ENCODE measurements at places on chromosomes 7 and 10.

GRCh38 chr10:133616371-133617130, 10.0 kb downstream of the FRG2B start:
- DNase-seq = no peak

- DNase-seq = no peak
Measured at GRCh38 chr7:83212883-83213282, 50.2 kb upstream of the PCLO start.

GRCh38 chr10:114697061-114697598, 39.1 kb upstream of the ABLIM1 start:
- DNase-seq = no peak

DNA sequence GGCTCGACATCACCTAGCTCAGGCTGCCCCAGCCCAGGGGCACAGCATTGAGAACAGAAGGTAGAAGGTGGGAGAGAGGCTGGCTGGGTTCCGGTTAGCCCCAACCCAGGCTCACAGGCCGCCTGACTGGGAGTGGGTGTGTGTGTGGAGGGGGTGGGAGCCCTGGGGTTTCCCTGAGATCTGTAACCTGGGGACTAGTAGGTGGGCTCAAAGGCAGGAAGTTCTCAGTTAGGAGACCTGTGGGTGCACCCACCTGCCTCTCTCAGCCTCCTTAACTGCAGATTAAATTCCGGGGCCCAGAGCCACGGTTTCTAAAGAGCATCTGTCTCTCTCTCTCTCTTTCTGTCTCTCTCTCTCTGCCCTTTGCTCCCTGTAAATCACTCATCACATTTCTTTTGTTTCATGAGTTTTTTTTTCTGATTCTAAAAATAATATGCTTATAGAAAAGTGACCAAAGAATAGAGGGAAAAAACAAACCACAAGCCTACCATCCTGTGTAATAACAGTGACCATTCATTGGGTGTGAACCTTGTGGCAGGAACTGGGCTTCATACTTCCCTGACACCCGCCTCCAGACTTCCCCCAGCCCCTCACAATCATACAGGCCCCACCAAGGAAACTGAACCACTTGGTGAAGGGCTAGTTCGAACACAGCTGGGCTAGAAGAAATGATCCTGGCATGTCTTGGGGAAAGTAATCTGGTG, 83.4 kb upstream of the SMNDC1 start:
- peak; percentile 8 for DNase-seq

DNA sequence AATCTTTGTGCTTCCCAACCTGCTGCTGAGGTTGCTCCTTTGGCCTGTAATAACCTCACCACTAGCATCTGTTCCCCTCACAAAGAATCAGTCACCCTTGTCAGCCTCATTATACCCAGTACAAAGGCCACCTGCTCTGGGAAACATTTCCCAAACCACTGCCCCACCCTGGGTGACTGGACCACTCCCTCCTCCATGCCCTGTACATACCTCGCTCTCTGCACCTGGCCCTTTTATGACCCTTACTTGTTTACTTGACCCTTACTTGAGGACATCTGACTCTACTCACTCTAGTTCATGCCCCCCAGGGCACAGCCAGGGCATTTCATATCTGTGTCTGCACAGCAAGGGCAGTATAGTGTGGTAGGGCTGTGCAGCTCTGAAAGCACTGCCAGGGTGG, 21.4 kb upstream of the AOC1 start:
- no peak for DNase-seq

- DNase-seq = no peak
Measured at GRCh38 chr10:22599048-22599561, 115.3 kb downstream of the PIP4K2A start.

GRCh38 chr10:58784361-58784760, 271.7 kb downstream of the BICC1 start:
- DNase-seq = no peak

DNA sequence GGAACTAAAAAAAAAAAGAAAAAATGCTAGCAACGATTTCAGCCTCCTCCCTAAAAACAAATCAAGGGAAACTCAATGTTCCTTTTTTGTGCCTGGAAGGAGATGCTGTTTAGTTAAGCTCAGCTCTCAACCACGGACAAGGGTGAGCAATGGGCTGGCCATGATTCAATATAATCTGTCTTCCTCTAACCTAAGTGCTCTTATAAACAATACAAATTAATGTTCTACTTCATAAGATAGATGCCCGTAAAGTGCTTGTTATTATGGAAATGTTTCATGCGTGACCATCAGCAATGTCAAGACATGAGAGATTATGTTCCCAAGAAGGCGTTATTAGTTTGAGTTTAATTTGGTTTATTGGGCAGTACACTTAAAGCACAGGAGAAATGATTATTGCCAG, 320.3 kb downstream of the SFMBT2 start:
- no peak for DNase-seq

GRCh38 chr7:15821484-15822427, 135.3 kb upstream of the MEOX2 start:
- DNase-seq = no peak

DNA sequence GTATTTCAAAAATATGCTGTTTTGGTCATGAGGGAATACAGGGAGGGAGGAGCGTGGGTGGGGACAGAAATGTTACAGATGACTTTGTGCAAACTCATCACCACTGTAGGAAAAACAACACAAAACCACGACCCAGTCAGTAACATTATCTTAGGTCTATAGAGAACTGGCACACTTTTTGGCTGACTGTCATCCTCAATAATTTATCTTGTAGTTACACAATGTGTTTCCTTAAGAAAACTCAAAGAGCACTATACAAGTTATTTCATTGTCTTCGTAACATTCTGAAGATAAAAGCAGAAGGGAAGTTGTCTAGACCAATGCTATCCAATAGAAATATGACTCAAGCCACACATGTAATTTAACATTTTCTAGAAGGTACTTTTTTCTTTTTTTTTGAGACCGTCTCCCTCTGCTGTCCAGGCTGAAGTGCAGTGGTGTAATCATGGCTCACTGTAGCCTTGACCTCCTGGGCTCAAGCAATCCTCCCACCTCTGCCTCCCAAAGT, 16.9 kb upstream of the CDK14 start:
- no peak for DNase-seq

GRCh38 chr10:48762064-48763042, 77.7 kb downstream of the WDFY4 start:
- no peak for DNase-seq

DNA sequence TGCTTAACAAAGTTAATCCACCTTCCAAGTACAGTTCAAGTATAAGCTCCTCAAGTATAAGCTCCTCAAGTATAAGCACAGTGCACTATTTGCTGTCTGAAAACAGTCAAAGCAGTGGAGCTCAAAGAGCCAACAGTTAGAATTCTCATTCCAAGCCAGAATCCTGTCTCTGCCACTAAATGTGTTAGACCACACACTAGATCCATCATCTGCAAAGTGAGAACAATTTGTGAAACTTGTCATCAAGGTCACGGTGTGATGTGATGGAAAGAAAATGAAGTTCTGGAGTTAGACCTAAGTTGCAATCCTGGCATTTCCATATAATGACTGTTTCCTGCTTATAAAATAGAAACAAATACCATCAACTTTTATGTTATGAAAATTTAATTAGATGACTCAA, 602.5 kb downstream of the TNS3 start:
- no peak for DNase-seq

- peak; percentile 35 for DNase-seq
Measured at GRCh38 chr10:76547352-76547972, 1090.1 kb downstream of the KCNMA1 start.

DNA sequence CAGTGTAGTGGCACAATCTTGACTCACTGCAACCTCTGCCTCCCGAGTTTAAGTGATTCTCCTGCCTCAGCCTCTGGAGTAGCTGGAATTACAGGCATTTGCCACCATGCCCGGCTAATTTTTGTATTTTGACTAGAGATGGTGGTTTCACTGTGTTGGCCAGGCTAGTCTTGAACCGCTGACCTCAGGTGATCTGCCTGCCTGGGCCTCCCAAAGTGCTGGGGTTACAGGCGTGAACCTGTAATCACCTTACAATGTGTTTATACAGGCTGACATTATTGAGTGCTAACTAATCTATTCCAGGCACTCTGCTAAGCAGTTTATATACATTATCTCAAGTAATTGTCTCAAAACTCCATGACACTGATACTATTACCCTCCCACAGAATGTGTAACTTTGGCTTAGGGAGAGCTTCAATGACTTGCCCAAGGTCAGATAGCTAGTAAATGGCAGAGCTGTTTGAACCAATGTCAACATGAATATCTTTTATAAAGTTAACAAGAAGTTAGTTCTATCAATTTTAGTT, 36.8 kb downstream of the KIFBP start:
- DNase-seq = no peak

GRCh38 chr10:100510533-100511308, 8.9 kb downstream of the SEC31B start:
- DNase-seq = peak; percentile 68

DNA sequence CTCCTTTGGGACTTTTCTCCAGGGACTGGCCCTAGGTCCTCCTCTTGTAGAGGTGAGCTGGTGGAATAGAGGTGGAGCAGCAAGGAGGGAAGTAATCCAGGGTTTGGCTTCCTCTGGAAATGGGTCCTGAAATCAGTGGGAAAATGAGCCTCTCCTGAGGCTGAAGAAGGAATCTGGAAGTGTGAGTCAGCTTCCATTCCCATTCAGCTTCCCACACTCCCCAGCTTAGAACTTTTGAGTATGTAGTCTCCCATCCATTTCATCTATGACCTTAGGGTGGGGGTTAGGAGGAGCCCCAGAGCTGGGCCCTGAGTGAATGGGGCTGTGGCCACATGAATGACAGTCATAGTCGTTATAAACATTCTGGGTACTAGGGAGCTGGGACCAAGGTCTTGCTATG, 17.7 kb downstream of the LDB1 start:
- DNase-seq = no peak

GRCh38 chr7:26948617-26949118, 84.3 kb upstream of the SKAP2 start:
- DNase-seq = no peak

GRCh38 chr10:48505394-48506112, 99.3 kb downstream of the ARHGAP22 start:
- no peak for DNase-seq

- DNase-seq = no peak
Measured at GRCh38 chr10:119242186-119242585, 34.8 kb downstream of the GRK5 start.

GRCh38 chr10:79202188-79203013, 133.6 kb downstream of the ZMIZ1 start:
- DNase-seq = no peak

DNA sequence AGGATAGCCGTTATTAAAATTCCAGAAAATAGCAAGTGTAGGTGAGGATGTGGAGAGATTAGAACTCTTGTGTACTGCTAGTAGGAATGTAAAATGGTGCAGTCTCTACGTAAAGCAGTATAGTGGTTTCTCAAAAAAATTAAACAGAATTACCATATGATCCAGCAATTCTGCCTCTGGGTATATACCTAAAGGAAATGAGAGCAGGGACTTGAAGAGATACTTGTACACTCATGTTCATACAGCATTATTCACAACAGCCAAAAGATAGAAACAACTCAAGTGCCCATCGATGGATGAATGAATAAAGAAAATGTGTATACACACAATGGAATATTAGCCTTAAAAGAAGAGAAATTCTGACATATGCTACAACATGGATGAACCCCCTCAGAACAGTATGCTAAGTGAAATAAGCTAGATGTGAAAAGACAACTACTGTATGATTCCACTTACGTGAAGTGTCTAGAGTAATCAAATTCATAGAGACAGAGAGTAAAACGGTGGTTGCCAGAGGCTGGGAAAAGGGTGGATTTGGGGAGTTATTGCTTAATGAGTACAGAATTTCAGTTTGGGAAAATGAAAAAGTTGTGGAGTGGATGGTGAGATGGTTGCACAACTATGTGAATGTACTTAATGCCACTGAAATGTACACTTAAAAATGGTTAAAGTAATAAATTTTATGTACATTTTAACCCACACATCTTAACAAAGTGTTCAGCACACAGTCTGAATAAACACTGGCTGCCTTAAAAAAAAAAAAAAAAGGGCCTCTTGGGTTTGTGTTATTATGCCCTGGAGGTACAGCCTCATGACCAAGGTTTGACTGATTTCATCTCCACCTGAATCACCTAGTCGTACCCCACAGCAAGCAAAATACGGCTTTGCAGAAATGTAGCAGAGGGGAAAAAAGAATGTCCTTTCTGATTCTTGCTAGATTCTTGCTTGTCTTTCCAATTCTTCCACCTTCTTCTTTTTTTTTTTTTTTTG, 26.2 kb downstream of the BUB3 start:
- DNase-seq = no peak

DNA sequence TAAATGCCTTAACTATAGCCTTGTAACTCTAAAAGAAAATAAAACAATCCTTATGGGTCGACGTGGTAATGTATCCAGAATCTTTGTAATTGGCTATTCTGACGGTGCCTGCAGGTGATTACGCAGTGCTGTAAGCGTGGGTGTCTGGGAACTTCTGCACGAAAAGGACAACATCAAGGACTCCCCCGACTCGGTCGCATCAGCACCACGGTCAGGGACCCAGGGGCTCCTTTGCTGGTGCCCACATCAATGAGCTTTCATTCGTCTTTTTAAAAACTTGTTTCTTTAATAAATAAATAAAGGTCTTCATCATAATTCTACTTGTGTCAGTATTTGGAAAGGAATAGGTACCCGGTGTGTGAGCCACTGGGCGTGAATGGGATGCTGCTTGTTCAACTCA, 13.2 kb downstream of the MKI67 start:
- DNase-seq = no peak

DNA sequence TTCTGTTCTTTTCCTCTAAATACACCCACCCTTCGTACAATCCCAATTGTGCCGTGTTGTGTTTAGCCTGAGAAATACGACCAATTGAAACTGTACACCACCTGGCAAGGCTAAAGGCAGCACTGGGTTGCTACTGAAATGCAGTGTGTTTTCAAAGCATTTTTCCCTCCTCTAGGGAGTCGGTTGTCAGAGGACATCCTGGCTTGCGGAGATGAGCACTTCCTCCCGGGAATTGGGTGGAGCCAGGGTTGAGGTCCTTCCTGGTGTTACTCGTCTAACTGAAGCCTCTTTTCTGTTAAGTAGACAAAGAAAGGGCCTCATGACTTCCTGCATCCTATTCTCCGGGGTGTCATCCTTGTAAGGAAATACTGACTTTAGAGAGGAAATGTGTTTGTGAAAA, 133.5 kb downstream of the MTPAP start:
- no peak for DNase-seq

DNA sequence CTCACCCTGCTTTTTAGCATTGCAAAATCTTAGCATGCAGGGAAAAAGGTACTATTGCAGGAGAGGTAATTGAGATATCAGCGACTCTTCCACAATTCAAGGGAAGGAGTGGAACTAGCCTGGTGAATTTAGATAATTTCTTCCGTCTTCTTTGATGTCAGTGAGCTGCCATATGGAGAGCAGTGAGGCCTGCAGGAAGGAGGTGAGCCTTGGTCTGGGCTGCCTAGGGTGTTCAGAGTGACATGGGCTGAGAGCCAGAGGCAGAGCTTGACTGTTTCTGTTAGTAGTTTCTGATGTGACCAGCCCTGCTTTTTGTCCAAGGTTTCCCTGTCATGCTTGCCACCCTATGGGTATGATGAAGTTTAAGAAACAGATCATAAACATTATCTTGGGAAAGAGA, 28.6 kb downstream of the KAT6B start:
- no peak for DNase-seq
